ENCODE measurements at places on chromosomes 13 and 19. TPM values are rescaled to one million over a fixed set of nuclear protein-coding genes. Genes with fewer than 3 reads are reported as not detected.

DNA sequence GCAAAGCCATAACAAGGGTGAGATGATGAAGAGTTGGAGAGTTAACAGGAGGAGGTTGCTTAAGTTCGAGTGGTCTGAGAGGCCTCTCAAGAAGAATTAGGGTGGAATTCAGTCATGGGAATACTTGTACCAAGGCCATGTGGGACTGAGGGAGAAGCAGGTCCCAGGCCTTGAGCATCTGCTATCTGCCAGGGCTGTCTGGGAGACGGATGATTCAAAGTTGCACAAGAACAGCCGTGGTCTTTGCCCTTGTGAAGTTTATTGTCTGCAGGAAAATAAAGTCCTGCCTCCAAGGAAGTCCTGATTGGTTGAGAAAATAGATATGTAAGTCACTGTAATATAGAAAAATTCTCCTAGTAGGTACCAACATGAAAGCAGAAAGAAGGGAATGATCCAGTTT, 178.8 kb upstream of the RFC3 start:
- no peak for DNase-seq

BEST2 gene
- not detected for total RNA-seq

DNA sequence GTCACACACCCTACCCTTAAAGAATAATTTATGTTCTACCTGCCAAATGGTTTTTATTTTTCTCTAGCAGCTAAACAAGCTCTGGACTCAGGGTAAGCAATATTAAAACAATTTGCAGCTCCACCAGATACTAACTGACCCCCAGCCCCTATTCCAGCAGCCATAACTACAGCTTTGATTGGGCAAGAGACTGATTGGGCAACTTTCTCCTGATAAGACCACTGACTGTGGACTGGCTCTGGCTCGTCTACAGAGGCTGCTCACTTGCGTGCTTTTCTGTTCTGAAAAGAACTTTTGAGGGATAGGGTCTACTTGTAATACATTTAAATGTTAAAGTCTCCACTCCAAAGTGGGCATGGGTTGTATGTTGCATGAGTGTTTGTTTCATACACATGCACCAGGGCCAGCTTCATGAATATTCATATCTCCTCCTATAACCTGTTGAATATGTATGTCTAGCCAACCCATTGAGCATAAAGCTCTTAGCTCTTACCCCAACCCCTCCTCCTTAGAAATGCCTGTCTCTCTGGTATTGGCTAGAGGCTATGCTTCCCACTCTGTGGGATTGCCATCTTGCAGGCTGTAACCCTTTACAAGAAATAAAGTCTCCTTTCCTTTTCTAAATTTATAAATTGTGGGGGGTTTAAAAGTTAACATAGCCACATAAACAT, 19.9 kb downstream of the OR7A5 start:
- DNase-seq, result no peak

IL11 gene
- 31.0 TPM for total RNA-seq

GRCh38 chr13:22432690-22433089, 748.1 kb upstream of the SGCG start:
- no peak for DNase-seq

All from epithelial cell of proximal tubule (primary cell).